ENCODE measurements at places on chromosomes 3 and 15.

DNA sequence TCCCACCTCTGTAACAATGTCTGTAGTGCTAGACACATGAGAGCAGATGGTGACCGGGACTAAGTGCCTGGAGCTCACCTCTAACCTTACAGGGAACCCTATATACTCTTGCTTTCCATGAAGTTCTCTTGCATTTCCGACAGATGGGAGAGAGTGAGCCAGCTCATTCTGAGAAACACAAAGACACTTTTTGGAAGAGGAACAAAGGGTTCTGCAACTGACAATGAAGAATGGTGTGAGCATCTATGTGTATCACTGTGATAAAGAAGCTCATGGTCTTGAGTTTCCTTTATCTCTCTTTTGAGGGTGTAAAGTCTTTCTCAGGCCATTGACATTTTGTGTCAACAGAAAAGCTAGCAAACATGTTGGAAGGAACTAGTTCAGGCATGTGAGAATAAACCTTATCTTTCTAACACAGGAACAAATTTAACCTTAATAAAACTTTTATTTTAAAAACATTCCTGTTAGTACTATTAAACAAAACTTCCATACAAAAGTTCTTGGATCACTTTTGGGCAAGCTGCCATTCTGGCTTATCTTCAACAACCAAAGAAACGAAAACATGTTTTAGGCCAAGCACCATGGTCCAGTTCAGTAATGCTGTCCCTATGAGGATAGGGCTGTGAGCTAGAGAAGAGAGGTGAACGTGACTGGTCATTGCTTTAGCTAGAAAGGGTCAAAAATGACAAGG is 142.7 kb downstream of the THRB start:
- no peak for DNase-seq

DNA sequence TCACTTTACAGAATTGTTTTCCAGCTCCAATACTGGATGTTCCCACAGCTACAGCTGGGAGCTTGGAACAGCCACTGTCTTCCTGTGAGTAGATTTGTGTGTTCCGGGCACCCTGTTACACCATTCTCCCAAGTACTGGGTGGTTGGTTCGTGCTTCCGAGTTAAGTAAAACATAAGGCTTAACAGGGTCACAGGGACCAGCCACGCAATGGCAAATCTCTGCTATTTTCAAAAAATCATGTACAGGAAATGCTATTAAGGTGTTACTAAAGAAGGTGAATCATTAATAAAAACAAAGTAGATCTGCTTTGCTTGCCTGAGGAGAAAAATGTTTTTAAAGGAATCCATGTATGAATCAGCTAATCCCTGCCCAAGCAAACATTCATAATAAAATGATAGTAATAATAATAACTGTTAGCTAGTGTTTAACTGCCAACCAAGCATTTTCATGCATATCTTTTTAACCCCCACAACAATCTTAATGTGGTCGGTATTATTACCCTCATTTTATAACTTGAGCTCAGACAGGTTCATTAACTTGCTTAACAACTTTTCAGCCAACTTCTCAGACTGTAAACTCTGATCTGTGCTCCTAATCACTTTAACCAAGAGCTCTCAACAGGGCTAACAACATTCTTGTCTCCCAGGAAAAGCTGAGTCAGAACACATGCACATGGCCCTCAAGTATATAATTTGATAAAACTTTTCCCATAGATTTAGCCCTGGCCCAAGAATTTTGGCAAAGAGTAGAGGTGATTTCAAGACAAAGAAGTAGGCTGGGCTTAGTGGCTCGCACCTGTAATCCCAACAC is 2.7 kb upstream of the C2CD4A start:
- DNase-seq, result no peak

DNA sequence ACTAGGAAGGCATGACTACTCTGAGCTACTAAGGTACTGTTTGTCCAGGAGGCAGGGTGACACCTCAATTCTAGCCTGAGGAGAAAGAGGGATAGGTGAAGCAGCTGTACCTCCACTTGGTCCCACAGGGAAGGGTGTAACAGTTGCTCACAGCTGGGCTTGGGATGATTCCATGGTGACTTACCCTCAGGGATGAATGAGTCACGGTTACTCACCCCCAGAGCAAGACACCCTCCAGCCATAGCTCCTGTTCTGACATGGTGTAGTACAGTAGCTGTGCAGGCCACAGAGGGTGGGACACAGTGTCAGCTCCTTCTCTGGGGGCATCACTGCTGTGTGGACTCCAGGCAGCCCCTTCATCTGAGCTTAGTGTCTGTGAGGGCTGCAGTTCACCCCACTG is 868.6 kb upstream of the SEMA6D start:
- no peak for DNase-seq

GRCh38 chr3:45644063-45644790 is 45.0 kb upstream of the SACM1L start:
- no peak for DNase-seq

- no peak for DNase-seq
Measured at GRCh38 chr3:38564631-38565338, 68.6 kb downstream of the EXOG start.

DNA sequence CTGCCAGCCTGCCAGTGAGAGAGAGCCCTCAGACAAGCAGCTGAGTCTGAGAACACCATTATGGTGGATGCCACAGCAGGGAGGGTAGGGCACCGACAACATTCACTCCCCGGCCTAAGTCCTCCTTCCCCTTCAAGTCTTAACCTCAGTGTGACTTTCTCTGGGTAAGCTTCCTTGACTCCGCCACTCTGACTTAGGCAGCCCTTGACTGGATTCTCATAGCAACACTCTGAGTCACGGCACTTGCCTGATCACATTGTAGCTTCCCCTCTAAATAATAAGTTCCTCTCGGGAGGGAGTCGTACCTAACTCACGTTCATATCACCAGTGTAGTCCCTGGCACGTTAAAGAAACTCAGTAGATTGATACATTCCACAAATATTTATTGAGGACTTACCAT is 180.5 kb downstream of the FOXB1 start:
- no peak for DNase-seq

DNA sequence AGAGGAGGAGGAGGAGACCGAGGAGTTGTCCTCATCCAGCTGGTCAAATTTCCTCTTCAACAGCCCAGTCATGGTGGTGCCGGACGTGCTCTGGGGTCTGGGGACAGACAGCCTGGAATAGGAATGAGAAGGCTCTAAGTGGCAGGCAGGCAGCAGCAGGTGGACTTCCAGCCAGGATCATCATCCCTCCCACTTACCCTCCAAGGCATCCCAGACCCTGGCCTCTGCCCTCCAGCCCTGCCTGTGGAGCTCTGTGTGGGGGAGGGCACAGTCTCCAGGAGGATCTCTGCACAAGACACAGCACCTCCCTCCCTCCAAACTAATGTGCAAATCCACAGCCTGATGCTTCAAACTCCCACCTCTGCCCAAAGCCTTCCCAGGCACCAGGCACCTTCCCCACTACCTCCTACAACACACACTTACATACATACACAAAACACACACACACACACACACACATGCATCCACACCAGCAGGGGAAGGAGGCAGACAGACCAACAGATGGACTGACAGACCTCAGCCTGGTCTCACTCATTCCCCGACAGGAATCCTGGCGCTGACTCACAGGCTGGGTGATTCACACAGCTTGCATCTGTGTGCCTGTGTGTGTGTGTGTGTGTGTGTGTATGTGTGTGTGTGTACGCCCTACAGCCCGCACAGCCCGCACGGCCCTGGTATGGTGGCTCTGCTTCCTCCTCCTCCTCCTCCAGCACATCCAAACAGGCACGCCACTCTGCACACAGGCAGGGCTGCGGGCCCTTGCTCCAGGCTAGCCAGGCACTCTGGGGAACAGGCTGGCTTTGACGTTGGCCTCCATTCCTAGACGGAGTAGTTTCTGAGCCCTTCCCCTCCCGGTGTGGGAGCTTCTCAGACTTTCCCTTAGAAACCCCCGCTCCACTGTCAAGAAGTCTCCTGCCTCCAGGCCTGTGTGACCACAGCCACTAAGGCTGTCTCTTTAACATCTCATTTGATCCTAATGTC is 6.5 kb downstream of the CSRNP1 start:
- DNase-seq, result peak; percentile 92

Data from activated naive CD4-positive, alpha-beta T cell treated with anti-CD3 and anti-CD28 coated beads for 36 hours (primary cell).